ENCODE measurements at places on chromosomes 7 and 10. TPM values are rescaled to one million over a fixed set of nuclear protein-coding genes. Genes with fewer than 3 reads are reported as not detected.

- no peak for DNase-seq
These were observed 77.6 kb upstream of the JAZF1 start for GRCh38 chr7:28258240-28258639.

GRCh38 chr7:151696721-151697514 is 177.2 kb upstream of the RHEB start:
- DNase-seq = no peak

DNA sequence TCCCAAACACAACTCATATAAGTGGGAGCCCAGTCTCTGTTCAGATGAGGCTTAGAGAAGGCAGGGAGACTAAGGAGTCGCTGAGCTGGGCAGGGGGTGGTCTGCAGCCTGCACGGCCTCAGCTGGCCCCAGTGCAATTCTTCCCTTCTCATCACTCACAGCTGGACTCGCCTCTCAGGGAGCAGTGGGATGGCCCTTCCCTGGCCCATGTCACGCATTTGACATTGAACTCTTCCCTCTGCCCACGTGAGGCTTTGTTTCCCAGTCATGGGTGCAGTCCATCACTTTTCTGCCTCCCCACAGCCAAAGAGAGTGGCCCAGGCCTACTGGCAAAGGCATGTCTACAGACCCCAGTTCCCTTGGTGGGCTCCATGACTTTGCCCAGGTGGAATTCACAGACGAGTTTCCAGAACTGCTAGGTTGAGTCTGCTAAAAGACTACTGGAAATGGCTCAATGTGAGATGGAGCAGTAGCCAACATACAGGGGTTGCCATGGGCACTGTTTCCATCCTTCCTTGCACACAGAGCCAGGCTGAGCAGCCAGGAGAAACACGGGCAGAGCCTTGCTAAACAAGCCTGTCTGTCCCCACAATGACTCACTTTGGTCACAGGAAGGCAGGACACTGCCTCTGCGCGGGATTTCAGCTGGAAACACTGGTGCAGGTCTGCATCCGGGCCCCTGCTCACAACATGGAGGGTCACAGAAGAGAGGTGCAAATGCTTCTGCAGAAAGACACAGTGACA is 90.1 kb downstream of the OAT start:
- DNase-seq = no peak

The IGFBP3 gene
- total RNA-seq = 4.5 TPM

Data from CD8-positive, alpha-beta memory T cell (primary cell).